ENCODE measurements at places on chromosomes 4 and X. TPM values are rescaled to one million over a fixed set of nuclear protein-coding genes. Genes with fewer than 3 reads are reported as not detected.

The AVPR2 gene
- 0.05 TPM for polyA plus RNA-seq

The GAGE12H gene
- not detected for polyA plus RNA-seq

The PAGE4 gene
- not detected for polyA plus RNA-seq

The PCDH10 gene
- 0.05 TPM for polyA plus RNA-seq

The MEPE gene
- polyA plus RNA-seq, result 0.07 TPM

The CCDC149 gene
- 2.6 TPM for polyA plus RNA-seq

The SPATA4 gene
- not detected for polyA plus RNA-seq

The SPANXA1 gene
- not detected for polyA plus RNA-seq

The AFM gene
- 96.3 TPM for polyA plus RNA-seq

The ARHGAP36 gene
- polyA plus RNA-seq, result not detected

The NHSL2 gene
- polyA plus RNA-seq, result 0.97 TPM

The SRPX2 gene
- 2.7 TPM for polyA plus RNA-seq

The JAKMIP1 gene
- 0.08 TPM for polyA plus RNA-seq

The ACE2 gene
- 0.45 TPM for polyA plus RNA-seq

The STARD8 gene
- polyA plus RNA-seq, result 6.9 TPM

The EMCN gene
- 1.8 TPM for polyA plus RNA-seq

The TLR1 gene
- polyA plus RNA-seq, result 3.3 TPM

The SLIT2 gene
- polyA plus RNA-seq, result 0.64 TPM

The GASK1B gene
- polyA plus RNA-seq, result 2.5 TPM

The GABRE gene
- 0.49 TPM for polyA plus RNA-seq

The PPP1R2C gene
- not detected for polyA plus RNA-seq

The BANK1 gene
- 0.06 TPM for polyA plus RNA-seq

The MAML3 gene
- 1.3 TPM for polyA plus RNA-seq

The PCDH19 gene
- 0.44 TPM for polyA plus RNA-seq

The PDE6B gene
- polyA plus RNA-seq, result 0.28 TPM

The GSX2 gene
- polyA plus RNA-seq, result not detected

The SLC49A3 gene
- 3.6 TPM for polyA plus RNA-seq

The HELT gene
- polyA plus RNA-seq, result not detected

The PDCL2 gene
- polyA plus RNA-seq, result not detected

The DMRTC1 gene
- not detected for polyA plus RNA-seq

The PRKX gene
- polyA plus RNA-seq, result 0.63 TPM

The ATOH1 gene
- polyA plus RNA-seq, result not detected

The DHRSX gene
- polyA plus RNA-seq, result 17.2 TPM

The EGFL6 gene
- 0.02 TPM for polyA plus RNA-seq

The ESX1 gene
- not detected for polyA plus RNA-seq

The SPANXN3 gene
- polyA plus RNA-seq, result not detected

The BTC gene
- polyA plus RNA-seq, result 0.29 TPM

The H2BW2 gene
- not detected for polyA plus RNA-seq

The TLR6 gene
- polyA plus RNA-seq, result 0.26 TPM

The NOCT gene
- 2.9 TPM for polyA plus RNA-seq

The VSIG4 gene
- polyA plus RNA-seq, result 37.1 TPM

The PCSK1N gene
- polyA plus RNA-seq, result 0.05 TPM
